NCI-H345 (cell line): ENCODE measurements at places on chromosomes 5 and 9.

- DNase-seq, result no peak
Observed at GRCh38 chr9:134830926-134831720, 49.5 kb upstream of the FCN2 start.

GRCh38 chr9:2461892-2462291 is 159.7 kb upstream of the VLDLR start:
- peak; percentile 32 for DNase-seq

- DNase-seq, result peak; percentile 63
Observed at GRCh38 chr5:93622240-93622885, 39.3 kb downstream of the NR2F1 start.

DNA sequence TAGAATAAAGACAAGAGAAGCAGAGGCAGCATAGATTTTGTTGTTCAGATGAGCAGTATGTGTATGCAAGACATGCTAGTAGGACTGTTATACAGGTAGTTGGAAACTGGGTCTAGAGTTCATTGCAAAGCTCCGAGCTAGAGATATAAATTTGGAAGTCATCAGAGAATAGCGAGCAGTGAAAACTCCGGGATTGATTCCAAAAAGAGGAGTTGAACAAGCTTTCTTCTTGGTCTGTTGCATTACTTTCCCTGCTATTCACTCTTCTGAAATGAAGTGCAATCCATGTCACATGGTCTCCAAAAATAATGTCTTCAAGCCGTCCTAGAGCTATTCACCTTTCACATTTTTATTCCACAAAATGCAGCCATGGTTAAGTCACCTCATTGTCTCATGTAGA is 67.9 kb upstream of the ZNF462 start:
- no peak for DNase-seq
